ENCODE measurements at places on chromosomes 6 and 20.

DNA sequence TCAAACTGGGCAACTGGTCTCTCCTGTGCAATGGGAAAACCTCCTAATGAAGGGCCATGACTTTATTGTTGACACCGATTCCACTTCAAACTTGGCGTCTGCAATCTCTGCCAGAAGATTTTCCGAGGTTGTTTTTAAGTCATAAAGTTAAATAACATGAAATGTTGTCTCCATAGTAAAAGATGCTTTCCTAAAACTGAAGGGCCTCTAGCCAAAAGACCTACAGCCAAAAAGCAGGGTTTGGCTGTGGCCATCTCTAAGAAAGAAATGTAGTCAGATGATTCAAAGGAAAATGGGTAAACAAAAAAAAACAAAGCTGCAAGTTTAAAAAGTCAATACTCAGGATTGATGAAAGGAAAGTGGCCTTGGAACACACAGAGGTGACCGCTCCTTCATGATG lies 14.1 kb downstream of the CD93 start:
- DNase-seq = no peak

- DNase-seq = no peak
Measured at GRCh38 chr6:39852324-39852723, 60.1 kb downstream of the DAAM2 start.

- DNase-seq = no peak
Measured at GRCh38 chr6:107626645-107627044, 136.7 kb downstream of the SOBP start.

- peak; percentile 71 for DNase-seq
Measured at GRCh38 chr6:25556516-25556915, 95.5 kb upstream of the SCGN start.

- no peak for DNase-seq
Measured at GRCh38 chr6:33065312-33065711, 8.1 kb downstream of the HLA-DPA1 start.

- DNase-seq = peak; percentile 68
Measured at GRCh38 chr6:83511901-83512681, at the start of gene PRSS35. PRSS35 (plus strand) TSS chr6:83512534; CDS start chr6:83523442, 10,908 bp downstream.

GRCh38 chr6:30465595-30466306 lies 23.6 kb upstream of the HLA-E start:
- no peak for DNase-seq

DNA sequence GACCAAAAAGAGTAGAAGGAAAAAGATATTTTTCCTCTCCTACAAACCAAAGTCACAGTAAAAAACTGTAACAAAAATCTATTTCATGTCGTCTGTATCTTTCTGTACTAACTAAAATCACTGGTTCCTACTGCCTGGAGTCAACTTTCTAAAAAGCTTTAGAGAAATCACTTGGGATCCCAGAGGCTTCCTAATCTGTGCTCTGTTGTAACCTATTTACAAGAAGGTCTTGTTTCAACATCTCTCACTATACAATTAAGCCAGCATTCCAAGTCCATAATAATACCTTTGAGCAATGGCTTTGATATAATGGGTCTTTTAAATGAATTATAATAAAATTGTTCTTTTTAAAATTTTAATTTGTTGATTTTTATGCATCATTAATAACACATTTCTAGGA lies 20.4 kb downstream of the RAB23 start:
- DNase-seq = no peak

DNA sequence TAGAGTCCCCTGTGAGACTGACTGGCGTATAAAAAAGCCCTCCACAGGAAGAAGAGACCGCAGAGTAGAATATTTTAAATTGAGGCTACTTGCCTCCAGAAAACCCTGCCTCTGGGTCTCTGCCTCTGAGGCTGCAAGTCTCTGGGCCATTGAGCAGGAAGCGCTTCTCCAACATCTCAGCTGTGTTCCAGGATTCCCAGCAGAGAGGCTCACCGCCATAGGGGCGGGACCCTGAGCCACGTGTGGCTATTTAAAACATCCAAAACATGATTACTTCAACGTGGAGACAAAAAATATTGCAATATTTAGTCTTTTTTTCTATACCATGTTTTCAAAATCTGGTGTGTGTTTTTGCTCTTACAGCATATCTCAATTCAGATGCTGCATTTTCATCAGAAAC lies 59.4 kb downstream of the GNAS-AS1 start:
- DNase-seq = no peak

GRCh38 chr6:40734607-40735006 lies 147.4 kb upstream of the LRFN2 start:
- DNase-seq = no peak

GRCh38 chr20:20568604-20569205 lies 143.7 kb downstream of the RALGAPA2 start:
- DNase-seq = peak; percentile 62

GRCh38 chr6:144297511-144298100 lies 12.5 kb downstream of the UTRN start:
- DNase-seq = no peak

DNA sequence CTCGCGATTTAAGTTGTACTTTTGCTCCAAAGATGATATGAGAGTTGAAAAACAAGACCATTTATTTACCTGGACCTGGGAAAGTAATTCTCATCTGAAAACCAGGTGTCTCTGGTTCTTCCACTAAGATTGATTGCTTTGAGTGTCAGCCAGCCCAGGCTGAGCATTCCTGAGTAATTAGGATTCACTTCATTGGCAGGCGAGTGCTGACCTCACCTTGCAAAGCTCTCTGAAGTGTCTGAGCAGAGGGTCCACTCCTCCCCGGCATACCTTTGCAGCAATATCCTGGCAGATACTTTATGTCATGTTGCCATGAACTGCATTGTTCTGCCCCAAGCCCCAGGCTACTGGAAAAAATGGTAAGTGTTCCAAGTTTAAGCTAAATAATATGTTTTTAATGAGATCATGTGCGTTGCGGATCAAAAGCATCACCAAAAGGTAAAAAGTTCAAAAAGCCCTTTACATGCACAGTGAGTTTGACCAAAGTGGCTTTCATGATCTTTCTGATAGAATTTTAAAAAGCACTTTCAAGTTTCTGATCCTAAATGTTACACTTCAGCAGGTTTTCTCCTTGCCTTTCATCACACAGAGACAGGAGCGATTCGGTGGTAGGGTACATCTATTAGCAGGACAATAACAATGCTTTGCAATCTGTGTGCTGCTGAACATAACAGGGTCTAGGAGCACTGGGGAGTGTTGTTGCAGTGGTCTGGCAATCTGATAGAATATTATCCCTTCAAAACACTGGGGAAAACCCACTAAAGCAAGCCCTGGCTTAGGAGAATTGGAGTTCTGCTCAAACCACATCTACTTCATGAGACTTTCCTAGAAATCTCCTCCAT lies 127.8 kb upstream of the EEF1E1 start:
- DNase-seq = no peak

GRCh38 chr20:21099751-21100577 lies 6.2 kb downstream of the LINC00237 start:
- peak; percentile 70 for DNase-seq

DNA sequence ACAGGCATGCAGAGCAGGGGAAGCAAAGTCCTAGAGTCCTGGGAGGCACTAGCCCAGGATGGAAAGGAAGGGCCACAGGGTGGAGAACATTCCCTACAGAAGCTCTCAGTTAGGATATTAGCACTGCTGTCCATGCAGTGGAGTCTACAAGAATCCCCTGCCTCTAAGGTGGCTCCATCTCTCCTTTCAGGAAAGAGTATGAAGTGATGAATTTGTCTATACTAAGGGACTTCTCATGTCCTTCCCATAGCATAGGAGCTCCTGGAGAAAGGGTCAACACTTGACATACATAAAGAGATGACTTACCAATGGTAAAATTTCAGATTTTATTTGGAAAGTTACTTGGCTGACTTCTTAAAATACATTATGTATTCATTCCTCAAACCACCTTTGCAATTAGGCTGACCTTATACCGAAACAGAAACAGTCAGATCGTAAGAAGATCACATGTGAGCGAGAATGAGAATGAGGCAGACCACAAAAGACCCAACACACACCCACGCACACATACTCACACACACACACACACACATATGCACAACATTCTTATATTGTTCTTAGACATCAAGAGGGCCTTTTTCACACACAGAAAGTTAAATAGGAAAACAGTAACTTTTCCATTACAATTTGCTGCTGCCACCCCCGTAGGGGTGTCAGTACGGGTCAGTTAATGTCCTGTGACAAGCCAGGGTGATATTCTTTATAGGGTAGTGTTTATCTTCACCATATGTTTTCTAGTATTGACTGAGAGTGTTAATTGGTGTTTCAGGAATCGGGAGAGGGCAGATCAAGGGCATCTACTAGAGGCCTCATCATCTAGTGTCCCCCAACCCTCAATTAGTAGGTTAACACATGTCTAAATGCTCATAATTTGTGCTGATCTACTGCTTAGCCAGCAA lies 159.4 kb downstream of the FAXC start:
- DNase-seq = no peak

GRCh38 chr6:89642956-89643355 lies 4.4 kb upstream of the LYRM2 start:
- no peak for DNase-seq

GRCh38 chr6:14673201-14673600 lies 555.6 kb downstream of the CD83 start:
- no peak for DNase-seq

- DNase-seq = no peak
Measured at GRCh38 chr6:68730291-68731054, 95.4 kb downstream of the ADGRB3 start.

DNA sequence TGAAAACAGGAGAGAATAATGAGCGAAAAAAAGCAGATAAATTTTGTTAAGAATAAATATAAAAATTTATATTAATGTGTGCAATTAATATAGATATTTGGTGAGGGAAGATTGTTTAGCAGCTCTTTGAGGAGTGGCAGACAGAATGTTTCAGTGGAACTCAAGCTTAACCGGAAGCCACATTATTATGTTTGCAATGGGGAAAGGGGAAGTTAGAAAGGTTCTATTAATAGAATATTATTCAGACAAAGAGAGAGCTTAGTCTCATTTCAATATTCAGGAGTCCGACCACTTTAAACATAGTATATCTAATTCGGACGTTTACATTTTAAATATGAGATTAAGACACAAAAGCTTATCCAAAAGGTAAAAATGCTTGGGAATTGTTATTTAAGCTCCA lies 81.6 kb upstream of the KHDRBS2 start:
- no peak for DNase-seq

DNA sequence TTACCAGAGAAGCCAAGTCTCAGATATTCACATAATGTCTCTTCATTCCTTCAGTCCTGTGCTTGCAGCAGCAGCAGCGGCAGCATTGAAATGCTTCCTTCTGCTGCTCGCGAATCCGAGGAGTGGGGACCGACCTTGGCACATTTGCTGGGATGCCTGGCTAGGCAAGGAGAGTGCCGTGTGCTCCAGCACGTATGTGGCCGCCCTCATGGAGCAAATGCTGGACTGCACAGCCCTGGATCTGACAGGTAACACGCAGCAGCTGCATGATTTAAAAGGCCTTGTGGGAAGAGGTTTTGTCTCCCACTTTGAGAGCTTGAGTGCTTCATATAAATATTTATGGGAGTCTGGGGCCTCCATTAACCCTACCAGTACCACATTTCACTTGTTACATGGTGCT lies 9.9 kb downstream of the MAFB start:
- DNase-seq = no peak

DNA sequence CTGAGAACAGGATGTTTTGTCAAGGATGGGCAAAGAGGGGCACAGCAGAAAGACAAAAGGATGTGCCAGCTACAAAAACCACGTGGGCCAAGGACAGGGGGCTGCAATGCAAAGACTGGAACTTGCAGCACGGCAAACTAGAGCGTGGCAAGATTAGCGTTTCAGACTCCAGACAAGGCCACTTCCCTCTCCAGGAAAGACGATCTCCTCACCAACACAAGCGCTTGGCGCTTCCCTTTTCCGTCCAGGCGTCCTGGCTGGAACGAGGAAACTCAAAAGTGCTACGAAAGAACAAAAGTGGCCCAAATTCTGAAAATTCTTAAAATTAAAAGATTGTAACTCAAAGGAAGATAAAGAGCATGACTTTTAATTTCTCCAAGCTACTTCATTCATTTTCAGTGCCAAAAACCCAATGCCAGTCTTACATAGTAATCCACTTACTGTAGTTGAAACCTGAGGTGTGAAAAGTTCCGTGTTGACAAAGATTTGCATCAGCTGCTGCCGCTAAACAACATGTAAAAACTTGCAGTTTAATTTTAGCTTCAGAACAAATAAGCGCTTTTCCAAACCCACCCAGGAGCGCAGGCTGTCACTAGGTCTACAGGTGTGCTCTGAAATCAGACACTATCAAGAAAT lies 207.1 kb upstream of the RREB1 start:
- no peak for DNase-seq

DNA sequence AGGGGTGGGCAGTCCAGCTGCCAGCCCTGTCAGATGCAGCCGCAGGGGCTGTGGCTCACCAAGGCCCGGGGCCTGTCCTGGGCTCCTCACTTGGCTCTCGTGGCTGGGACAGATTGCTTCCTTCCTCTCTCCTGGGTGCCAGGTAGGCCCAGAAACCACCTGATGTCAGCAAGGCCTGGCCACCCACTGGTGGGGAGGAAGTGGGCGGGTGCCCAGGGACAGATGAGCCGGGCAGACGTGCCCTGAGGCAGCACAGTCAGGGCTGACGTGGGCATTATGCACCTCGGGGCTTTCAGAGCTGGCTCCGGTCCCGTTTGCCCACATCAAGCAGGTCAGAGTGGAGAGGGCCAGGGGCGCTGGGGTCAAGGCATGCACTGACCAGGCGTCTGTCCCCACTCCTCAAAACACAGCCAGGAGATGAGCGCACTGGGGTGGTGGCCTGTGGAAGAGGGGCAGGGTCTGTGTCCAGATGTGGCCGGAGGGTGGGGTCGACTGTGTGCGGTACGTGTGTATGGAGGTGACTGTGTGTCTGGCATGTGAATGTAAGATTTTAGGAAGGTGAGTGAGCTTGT lies 133.2 kb upstream of the PTPN1 start:
- DNase-seq = peak; percentile 50

DNA sequence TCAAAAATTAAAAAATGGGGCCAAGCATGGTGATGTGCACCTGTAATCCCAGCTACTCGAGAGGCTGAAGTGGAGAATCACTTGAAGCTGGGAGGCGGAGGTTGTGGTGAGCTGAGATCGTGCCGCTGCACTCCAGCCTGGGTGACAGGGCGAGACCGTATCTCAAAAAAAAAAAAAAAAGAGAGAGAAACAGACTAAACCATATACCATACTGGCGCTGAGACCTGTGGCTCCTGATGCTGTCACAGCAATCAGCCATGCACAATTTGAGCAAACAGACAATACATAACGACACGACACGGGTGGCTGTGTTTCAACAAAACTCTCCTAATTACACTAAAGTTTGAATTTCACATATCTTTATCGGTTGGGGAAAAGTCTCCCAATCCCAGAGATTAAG lies 14.9 kb upstream of the CBFA2T2 start:
- DNase-seq = peak; percentile 33

GRCh38 chr6:133609415-133610226 lies 279.3 kb upstream of the TCF21 start:
- DNase-seq = no peak

- DNase-seq = no peak
Measured at GRCh38 chr6:56101141-56101553, 146.2 kb downstream of the COL21A1 start.
